ENCODE measurements at places on chromosomes 1 and 21.

DNA sequence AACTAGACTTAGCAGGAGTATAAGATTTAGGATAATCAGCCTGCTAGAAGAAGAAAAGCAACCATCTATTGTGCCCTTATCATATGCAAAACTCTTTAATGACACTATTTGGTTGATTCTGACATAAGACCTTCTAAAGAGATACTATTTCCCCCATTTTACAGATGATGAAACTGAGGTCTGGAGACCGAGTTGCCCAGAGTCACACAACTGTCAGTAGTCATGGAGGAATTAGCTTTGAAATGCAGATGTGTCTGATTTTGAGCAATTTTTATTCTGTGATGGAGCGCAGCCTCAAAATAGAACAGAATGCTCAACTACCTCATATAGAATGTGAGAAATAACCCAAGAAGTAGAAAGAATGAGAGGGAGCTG is 69.0 kb downstream of the CD58 start:
- no peaks in the 10 kb centered on the region for H3K36me3 ChIP-seq
- H3K4me1 ChIP-seq, result peaks cover 20% of the 10 kb centered on the region

DNA sequence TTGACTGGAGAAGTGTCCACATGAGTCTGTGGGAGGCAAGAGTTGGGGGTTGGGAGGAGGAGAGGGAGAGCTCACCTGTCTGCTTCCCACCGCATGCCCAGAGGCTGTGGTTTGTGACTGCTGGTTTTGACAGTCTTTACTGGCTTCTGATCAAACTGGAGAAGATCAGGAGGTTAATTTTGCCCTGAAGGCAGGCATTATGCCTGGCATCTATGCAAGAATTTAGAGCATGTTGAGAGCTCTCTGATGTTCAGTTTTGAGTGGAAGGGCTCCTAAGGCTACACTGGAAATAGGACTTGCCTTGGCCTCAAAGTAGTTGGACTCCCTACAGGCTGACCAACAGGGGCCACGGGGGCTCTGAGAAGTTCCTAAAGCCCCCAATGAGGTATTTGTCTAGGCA is 101.6 kb downstream of the TLR5 start:
- no peaks in the 10 kb centered on the region for H3K4me1 ChIP-seq
- DNase-seq, result no peak
- H3K27me3 ChIP-seq, result no peaks in the 10 kb centered on the region
- no peak overlapping the region for H3K4me3 ChIP-seq

- no peak overlapping the region for H3K4me3 ChIP-seq
- no peaks in the 10 kb centered on the region for H3K4me1 ChIP-seq
- no peak overlapping the region for H3K27ac ChIP-seq
- no peaks in the 10 kb centered on the region for H3K27me3 ChIP-seq
Observed at GRCh38 chr1:147892731-147893214, 9.8 kb upstream of the GJA8 start.

DNA sequence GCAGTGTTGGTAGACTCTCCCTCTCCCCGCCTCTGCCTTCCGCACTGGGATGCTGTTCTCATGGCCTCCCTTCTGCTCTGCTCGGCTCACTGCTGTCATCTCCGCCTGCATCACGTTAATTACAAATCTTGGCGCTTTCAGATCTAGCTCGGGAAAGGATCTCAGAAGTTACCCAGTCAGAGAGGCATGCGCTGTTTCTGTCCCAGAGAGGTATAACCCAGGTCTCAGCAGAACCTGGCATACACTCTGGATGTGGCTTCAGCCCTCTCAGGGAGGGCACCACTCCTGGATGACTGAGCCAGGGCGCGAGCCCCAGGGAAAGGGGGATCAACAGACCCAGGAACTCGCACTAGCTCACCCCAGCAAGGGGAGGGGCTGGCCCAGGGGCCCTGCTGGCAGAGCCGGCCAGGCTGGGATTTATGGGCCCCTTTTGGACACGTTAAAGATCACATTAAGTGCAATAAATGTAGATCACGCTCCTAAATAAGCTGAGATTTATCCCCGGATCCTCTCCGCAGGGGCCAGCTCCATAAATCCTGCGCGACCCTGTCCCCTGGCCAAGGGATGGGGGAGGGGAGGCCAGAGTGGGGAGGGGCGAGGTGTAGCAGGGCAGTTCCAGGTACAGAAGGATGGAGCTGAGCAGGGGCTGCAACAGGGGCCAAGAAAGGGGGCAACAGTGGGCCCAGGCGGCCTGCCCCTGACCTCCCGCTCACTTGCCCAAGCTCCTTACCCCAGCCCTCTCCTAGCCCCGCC is 101.3 kb upstream of the ZBTB40 start:
- no peak for DNase-seq
- no peak overlapping the region for H3K27ac ChIP-seq
- H3K36me3 ChIP-seq, result no peaks in the 10 kb centered on the region
- no peaks in the 10 kb centered on the region for H3K27me3 ChIP-seq

GRCh38 chr1:113659556-113659955 is 99.7 kb downstream of the PHTF1 start:
- H3K4me3 ChIP-seq, result no peak overlapping the region
- H3K27ac ChIP-seq, result no peak overlapping the region
- no peaks in the 10 kb centered on the region for H3K36me3 ChIP-seq
- no peaks in the 10 kb centered on the region for H3K4me1 ChIP-seq
- H3K27me3 ChIP-seq, result no peaks in the 10 kb centered on the region

DNA sequence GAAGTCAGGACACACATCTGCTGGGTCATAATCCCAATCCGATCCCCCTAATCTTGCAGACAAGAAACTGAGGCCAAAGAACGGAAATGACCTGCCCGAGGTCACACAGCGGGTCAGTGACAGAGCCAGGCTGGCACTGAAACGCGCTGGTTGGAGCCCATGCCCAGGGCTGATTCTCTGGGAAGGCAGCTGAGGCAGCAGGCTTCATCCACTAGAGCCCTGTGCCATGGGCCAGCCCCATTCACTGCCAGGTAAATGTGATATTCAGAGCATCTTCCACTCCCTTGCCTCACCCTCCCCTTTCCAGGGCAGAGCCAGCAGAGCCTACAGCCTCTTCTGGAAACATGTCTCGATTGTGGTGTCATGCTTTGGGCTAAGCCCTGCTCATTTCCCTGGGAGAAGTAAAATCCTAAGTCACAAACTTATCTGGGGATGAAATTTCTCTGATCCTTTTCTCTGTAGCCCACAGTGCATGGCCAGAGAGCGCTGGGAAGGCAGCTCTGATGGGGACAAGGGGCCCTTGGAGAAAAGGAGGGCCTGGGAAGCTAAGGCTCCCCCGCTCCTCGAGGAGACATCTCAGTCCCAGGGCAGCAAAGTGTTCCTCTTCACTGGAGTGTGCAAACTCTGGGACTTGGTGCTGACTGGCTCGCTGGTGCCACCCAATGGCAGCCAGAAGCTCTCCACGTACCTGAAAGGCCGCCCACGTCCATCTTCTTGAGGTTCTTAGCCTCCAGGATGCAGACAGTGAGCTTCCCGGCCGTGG is 110.4 kb downstream of the SYT2 start:
- no peaks in the 10 kb centered on the region for H3K36me3 ChIP-seq
- no peaks in the 10 kb centered on the region for H3K27me3 ChIP-seq
- no peak overlapping the region for H3K4me3 ChIP-seq
- no peaks in the 10 kb centered on the region for H3K4me1 ChIP-seq

- H3K27ac ChIP-seq, result no peak overlapping the region
- H3K36me3 ChIP-seq, result peaks cover 35% of the 10 kb centered on the region
- H3K27me3 ChIP-seq, result no peaks in the 10 kb centered on the region
- DNase-seq, result no peak
Observed at GRCh38 chr1:198841477-198841876, 202.6 kb downstream of the PTPRC start.

GRCh38 chr21:31552826-31553225 is 106.7 kb upstream of the SOD1 start:
- H3K36me3 ChIP-seq, result no peaks in the 10 kb centered on the region
- no peak overlapping the region for H3K27ac ChIP-seq
- H3K4me3 ChIP-seq, result no peak overlapping the region
- peaks cover 7% of the 10 kb centered on the region for H3K27me3 ChIP-seq
- peaks cover 35% of the 10 kb centered on the region for H3K4me1 ChIP-seq
